A549 treated with ZK216348 at 1 μM for 4 hours (cell line): ENCODE measurements at places on chromosomes 5 and 9. TPM values are rescaled to one million over a fixed set of nuclear protein-coding genes. Genes with fewer than 3 reads are reported as not detected.

Gene AHRR
- total RNA-seq = 3.6 to 4.9 TPM (median 4.0 TPM) in 5 replicates

Gene CAMK4
- total RNA-seq = not detected in 5 replicates

Gene NTNG2
- total RNA-seq = 1.2 to 4.8 TPM (median 3.1 TPM) in 5 replicates

Gene TAF11L5
- total RNA-seq = not detected in 5 replicates

Gene BTNL8
- not detected in 5 replicates for total RNA-seq

Gene ECSCR
- total RNA-seq = not detected in 5 replicates

Gene ZFP37
- 1.4 to 2.1 TPM (median 1.5 TPM) in 5 replicates for total RNA-seq

Gene C6
- not detected in 5 replicates for total RNA-seq

Gene IL9
- not detected in 5 replicates for total RNA-seq

Gene GPRIN1
- 7.3 to 10.8 TPM (median 10.2 TPM) in 5 replicates for total RNA-seq
